ENCODE measurements at places on chromosomes 16 and 17.

DNA sequence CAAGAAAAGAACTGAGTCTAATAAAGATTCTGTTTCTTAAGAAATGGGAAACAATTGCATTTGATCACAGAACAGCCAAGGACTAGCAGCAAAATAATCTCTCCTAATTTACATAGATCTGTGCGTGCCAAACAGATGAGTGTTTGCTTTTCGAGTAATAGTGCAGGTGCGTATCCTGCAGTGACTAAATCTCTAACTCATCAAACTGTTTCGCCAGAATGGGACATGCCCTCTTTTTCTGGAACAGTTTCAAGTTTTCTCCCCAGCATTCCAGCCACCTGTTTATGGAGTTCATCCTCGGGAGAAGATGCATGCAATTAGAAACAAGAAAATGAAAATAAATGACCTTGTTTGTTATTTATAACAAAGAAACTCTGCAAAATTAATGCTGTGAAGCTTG lies 5.7 kb upstream of the TOX3 start:
- DNase-seq: no peak

- peak; percentile 59 for DNase-seq
Measured at GRCh38 chr17:63420868-63421680, 25.0 kb downstream of the CYB561 start.

- DNase-seq: no peak
Measured at GRCh38 chr17:7922845-7923628, 6.6 kb downstream of the KCNAB3 start.

GRCh38 chr16:88602091-88602490 lies 31.9 kb downstream of the ZC3H18 start:
- no peak for DNase-seq

- no peak for DNase-seq
Measured at GRCh38 chr16:57999971-58000705, at the start of gene ZNF319. TSS of gene ZNF319 (minus strand) at chr16:58000672. CDS start at chr16:57998265, 2,407 bp downstream.

DNA sequence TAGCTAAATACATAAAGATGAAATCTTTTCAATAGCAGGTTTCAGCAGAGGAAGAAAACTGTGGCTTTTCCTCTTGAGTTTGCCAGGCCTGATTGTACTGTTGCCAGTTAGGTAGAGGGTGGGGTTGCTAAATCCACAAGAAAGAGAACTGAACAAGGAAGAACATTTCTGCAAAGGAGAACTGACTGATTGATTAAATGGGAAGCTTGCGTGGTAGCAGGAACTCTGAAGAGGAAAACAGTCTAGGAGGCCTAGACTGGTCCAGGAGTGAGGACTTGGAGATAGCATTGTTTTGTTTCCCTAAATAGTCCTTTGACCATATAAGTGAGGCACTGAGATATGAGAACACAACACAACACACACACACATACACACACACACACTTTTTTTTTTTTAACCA lies 18.8 kb downstream of the LRRC36 start:
- no peak for DNase-seq

GRCh38 chr17:2011411-2012371 lies 13.4 kb downstream of the RTN4RL1 start:
- DNase-seq: no peak

DNA sequence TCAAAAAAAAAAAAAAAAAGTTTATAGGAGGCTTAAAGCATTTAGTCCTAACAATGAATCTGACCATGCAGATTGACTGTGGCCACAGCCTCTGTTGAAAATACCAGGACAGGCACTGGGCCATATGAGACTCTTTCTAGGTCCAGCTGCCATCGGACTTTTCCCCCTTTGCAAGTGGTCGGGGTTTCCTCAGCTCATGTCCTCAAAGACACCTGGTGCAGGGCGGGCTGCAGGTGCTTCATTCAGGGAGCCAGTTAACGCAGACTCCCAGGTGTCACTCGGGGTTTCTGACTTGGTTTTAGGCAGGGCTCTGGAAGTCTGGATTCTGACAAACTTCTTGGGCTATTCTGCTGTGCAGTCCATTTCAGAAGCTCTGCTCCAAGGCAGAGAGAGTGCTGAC lies 20.9 kb downstream of the ELAC2 start:
- no peak for DNase-seq

DNA sequence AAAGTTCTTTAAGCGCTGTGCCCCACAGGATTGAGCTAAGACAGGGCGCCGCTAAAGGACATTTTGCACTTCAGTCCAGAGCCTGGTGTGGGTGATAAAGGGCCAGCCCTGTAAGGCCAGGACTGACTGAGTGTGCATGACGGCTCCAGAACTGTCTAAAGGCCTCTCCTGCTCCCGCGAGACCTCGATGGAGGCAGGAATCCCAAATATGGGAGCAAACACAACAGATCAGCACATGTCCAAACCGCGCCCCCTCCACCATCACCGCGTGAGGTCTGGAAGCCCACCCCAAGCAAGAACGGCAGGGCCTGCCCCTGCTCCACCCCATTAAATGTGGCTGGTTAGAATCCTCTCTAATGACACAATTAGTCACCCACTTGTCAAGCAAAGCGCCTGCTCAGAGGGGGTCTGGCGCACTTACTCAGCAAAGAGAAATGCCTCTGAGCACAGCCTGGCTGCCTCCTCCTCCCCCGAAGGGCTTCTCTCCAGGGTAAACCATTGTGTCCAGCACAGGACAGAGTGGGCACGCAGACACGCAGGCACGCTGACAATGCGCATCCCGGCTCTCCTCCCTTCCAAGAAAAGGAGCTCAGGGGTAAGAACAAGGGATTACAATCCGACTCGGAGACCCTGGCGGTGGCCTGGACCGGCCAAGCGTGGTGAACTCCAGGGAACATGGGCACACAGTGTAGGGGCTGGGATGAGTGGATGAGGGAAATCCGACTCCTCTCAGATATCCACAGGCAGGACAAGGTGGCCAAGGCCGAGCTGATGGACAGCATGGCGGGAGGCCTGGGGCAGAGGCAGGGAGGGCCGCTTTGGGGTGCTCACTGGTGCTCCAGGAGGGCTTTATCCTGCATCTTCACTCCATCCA lies 1.5 kb downstream of the MXRA7 start:
- no peak for DNase-seq

- no peak for DNase-seq
Measured at GRCh38 chr17:79046916-79047280, 22.9 kb downstream of the C1QTNF1 start.
